ENCODE measurements at places on chromosomes 12 and 14. TPM values are rescaled to one million over a fixed set of nuclear protein-coding genes. Genes with fewer than 3 reads are reported as not detected.

- no peak for DNase-seq
These were observed 41.9 kb downstream of the SLC6A12 start for GRCh38 chr12:171743-172676.

NTN4 gene
- 14.8 TPM for total RNA-seq

JAG2 gene
- 4.7 TPM for total RNA-seq

DNA sequence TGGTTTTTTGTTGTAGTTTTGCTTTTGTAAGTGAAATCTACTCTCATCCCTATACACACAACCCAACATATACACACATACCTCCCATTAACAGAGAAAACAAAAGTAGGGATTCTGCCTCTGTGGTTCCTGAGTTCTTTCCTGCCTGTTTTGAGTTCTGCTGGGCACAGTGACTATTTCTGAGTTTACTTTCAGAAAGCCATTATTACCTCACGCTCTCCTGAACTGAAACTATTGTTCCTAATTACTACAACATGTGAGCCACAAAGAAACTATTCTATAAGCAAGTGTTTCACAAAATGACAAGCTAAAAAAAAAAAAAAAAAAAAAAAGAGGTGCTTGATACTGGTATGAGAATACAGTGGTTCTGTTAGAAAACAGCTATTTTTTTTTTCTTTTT lies 110.9 kb downstream of the ALG10B start:
- DNase-seq, result no peak

GRCh38 chr12:31813305-31813704 lies 84.5 kb upstream of the AMN1 start:
- DNase-seq, result no peak

DNA sequence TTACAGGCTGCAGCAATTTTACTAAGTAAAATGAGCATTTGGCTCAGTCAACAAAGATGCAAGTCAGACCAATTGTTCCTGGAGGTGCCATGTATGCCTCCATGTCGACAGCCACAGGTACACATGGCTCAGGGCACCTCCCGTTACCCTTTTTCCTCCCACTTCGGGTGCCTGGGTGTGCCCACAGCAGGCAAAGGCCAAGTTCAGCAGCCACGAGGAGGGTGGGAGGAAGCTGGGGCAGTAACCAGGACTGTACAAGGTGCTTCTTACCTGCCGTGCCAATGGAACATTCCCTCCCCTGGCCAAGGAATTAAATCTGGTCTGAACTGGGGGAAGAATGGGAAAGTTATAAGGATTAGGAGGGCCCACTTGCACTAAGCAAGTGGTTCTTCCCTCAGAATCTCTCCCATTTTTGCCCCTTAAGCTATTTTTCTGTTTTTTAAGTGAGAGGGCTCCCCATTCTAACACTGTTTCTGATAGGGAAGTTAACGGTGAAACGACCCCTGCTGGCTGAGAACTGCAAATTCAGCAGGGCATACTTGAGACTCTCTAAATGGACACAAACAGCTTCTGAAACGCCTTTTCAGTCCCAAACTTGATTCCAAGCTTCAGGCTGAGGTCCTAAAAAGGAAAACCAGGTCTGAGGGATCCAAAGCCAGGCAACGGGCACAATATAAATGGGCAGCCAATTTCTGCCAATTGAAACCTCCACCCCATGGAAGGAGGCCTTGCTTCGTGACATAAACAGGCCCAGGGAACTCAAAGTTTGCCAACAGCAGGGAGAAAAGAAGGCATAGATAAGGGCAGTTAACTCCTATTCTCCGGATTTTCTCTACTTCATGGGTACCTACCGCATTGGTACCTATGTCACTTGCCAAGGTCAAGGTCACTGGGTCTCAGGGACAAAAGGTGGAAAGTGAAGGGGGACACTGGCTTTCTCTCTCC lies 24.8 kb downstream of the CLECL1 start:
- DNase-seq, result no peak

GALNT4 gene
- total RNA-seq, result 10.7 TPM

DNA sequence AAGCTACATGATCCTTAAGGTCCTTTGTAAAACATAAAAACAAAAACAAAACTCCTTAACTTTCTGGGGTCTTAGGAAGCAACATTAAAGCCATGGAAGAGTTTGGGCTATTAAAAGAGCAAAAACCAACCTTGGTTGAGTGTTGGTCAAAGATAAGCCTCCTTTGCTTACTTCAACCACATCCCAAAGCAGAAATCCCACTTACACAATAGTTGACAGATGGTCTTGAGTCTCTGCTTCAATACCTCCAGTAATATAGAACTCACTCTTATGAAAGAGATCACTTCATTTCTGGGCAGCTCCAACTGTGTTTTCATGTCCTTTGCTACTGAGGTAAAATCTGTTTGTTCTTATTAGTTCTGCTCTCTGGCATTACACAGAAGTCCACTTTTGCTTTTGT lies 125.8 kb downstream of the SLC38A4 start:
- no peak for DNase-seq

DNA sequence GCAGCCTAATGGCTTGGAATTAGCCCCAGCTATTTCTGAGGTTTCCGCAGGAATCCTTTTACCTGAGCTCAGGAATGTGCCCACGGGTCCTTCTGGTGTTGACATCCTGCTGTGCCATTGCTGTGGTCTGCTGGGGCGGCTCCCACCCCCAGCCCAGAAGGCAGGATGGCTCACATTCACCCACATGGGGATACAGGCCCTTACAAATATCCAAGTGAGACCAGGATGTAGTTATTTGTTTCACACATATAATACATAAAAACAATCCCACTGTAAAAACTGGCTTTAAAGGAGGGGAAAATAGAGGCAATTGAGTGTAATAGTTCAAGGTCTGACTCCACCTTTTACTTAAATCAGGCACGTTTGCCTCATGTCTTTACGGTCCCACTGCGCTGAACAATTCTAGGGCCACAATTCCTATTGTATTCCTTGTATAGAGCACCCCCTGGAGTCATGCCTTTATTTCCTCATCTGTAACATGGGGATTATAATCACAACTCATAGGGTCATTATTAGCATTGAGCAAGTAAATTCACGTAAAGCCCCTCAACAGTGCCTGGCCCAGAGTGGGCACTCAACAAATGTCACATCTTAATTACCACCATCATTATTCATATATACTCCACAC lies 57.2 kb upstream of the FICD start:
- DNase-seq, result no peak

DNA sequence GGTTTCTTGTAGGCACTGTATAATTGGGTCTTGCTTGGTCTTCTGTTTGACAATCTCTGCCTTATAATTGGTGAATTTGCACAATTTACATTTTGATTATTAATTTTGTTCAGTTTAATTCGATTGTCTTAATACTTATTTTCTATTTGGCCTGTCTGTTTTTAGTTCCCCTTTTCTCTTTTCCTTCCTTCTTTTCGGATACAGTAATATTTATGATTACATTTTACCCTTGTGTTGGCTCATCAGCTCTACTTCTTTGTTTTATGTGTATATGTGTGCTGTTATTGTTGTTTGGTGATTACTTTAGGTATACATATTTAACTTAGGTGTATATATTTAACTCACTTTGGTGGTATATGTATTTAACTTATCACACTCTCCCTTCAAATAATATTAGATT lies 12.8 kb upstream of the BEGAIN start:
- no peak for DNase-seq

DNA sequence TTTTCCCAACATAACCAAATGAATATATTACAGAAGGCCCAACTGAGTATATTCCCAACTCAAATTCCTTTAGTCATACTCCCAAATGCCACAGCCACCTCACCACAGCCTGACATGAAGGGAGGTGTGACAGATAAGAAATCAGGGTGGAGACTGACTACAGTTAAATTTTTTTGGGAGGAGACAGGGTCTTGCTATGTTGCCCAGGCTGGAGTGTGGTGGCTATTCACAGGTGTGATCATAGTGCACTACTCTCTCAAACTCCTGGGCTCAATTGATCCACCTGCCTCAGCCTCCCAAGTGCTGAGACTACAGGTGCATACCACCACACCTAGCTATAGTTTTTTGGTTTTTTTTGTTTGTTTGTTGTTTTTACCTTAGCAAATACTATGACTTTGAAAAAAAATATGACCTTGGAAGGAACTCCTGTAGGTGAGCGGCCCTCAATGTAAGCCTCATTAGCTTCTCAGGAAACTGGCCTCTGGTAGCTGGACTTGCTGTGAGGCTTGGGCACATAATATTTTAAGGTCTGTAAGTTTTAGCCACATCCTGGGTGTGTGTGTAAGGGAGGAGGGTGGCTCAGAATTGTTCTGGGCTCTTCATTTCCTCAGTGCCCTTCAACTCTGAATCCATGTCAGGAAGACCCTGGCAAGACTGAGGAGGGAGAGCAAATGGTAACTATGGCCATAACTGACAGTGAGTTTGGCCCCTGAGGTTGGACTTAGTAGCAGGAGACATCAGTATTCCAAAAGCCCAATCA lies 39.1 kb upstream of the LTBP2 start:
- DNase-seq, result no peak

DNA sequence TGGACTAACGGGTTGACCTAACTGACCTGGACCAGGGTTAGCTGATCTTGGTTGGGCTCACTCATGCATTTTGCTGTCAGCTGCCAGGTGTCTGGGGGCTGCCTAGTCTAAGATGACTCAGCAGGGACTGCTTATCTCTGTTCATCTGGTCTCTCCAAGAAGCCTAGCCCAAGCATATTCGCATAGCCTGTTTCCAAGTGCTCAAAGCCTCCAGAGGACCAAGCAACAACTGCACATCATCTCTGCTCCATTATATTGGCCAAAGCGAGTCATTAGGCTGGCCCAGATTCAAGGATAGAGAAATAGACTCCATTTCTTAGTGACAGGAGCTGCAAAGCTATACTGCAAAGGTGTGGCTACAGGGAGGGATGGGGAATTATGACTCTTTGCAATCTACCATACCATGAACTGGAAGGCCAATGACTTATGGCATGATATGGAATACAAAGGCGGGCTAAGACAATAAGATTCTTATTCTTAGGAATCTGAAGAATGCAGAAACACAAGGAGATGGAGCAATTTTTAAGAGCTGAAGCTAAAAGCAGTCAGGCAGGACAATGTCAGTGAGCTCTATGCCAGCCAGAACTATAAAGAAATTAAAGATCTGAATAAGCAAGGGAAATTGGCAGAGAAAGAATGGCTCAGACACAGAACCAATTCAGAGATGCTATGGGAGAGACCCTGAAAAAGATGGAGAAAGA lies 194.6 kb upstream of the FSCB start:
- no peak for DNase-seq

DNA sequence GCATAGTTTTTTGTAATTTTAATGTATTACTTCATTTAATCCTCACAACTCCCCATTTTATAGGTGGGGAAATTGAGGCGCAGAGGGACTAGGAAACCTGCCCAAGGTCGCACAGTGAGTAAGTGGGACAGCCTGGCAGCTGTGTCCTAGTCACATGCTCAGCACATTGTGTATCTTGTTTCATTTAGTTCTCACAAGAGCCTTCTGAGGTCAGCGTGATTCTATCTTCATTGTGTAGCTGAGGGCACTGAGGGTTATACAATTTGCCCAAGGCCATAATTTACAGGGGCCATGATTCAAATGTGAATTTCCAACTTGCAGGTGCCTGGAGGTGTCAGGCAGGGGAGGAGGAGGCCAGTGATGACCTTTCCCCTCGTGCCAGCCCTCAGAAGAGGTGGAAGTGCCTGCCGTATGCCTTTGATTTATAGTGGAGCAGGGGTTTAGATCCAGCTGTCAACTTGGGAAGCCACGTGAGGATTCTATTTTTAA lies 30.3 kb upstream of the SMOC1 start:
- no peak for DNase-seq

EML5 gene
- 0.38 TPM for total RNA-seq

DNA sequence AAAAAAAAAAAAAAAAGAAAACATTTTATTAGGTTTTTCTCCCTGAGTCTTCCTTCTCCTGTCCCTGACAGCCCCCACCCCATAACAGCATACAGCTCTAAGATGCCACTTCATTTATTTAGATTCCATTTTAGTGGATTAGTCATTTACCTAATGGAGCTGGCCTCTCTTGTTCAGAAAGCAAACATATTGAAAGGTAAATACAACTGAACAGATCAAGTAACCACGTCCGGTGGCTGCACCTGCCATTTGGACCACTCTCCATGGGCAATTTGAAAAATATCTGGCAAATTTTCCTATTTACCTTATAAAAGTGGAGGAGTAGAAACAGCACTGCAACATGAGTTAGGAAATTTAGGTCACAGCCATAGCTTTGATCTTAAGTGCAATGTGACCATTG lies 254.6 kb downstream of the C12orf42 start:
- DNase-seq, result no peak

CLEC2B gene
- 23.8 TPM for total RNA-seq

GRCh38 chr12:112096667-112097066 lies 11.9 kb downstream of the NAA25 start:
- DNase-seq, result no peak

- DNase-seq, result no peak
These were observed 8.0 kb upstream of the C12orf42 start for GRCh38 chr12:103503546-103504480.

DNA sequence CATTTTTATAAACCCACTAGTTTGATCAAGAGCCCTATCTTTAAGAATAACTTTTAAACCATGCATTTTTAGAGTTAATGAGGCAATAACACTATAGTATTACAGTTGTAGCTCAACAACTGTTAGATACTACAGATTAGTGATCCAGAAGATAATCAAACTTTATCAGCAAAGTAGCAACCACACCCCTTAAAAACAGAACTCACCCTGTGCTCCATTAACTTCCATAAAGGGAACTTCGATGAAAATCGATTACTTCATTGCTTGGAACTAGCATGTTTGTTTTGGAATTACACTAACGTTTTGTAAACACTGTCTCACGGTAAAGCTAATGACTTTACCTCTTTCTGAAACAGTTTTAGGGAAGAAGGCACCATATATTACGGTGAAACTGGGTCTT lies 1.4 kb downstream of the SGPP1 start:
- no peak for DNase-seq

DLK1 gene
- total RNA-seq, result not detected

- DNase-seq, result no peak
These were observed 30.6 kb upstream of the ISM2 start for GRCh38 chr14:77529213-77529612.

DNA sequence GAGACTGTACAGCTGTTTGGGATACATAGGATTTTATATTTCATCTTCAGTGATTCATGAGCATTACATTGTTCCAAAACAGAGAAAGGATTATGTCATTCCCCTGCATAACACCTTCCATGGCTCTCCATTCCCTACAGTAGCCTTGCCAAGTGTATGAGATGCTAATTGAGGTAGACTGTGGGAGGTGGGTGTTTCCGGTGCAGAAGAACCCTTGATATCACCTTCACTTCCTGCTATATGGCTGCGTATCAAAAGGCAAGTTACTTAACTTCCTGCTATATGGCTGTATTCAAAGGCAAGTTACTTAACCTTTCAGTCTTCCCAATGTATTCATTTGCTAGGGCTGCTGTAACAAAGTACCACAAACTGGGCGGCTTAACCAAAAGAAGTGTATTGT lies 11.2 kb downstream of the FAR2 start:
- DNase-seq, result no peak

Measured in omental fat pad (tissue), 4 donors.